ENCODE measurements at places on chromosomes 5 and 9. TPM values are rescaled to one million over a fixed set of nuclear protein-coding genes. Genes with fewer than 3 reads are reported as not detected.

GRIA1 gene
- not detected for polyA plus RNA-seq

DMRT3 gene
- not detected for polyA plus RNA-seq

MZB1 gene
- 0.80 TPM for polyA plus RNA-seq

BTNL3 gene
- not detected for polyA plus RNA-seq

TMEM252 gene
- polyA plus RNA-seq = not detected

PDE8B gene
- 0.02 TPM for polyA plus RNA-seq

NUTM2G gene
- polyA plus RNA-seq = 0.29 TPM

SPINK4 gene
- polyA plus RNA-seq = not detected

DCAF10 gene
- polyA plus RNA-seq = 28.6 TPM

TNFSF8 gene
- polyA plus RNA-seq = 86.2 TPM

IFNA2 gene
- polyA plus RNA-seq = not detected

BTNL8 gene
- polyA plus RNA-seq = not detected

ZFAND5 gene
- 78.3 TPM for polyA plus RNA-seq

MEIKIN gene
- polyA plus RNA-seq = not detected

NSG2 gene
- not detected for polyA plus RNA-seq

ARSB gene
- polyA plus RNA-seq = 3.3 TPM

PCDHGA5 gene
- not detected for polyA plus RNA-seq

PRRT1B gene
- not detected for polyA plus RNA-seq

ZNF879 gene
- polyA plus RNA-seq = 6.1 TPM

FAM153A gene
- polyA plus RNA-seq = 4.0 TPM

LIX1 gene
- polyA plus RNA-seq = not detected

PCDHA11 gene
- not detected for polyA plus RNA-seq

ASPN gene
- not detected for polyA plus RNA-seq

LIFR gene
- polyA plus RNA-seq = not detected

PCDHGB6 gene
- polyA plus RNA-seq = 0.12 TPM

SYNPO gene
- not detected for polyA plus RNA-seq
